ENCODE measurements at places on chromosomes 6 and 20.

DNA sequence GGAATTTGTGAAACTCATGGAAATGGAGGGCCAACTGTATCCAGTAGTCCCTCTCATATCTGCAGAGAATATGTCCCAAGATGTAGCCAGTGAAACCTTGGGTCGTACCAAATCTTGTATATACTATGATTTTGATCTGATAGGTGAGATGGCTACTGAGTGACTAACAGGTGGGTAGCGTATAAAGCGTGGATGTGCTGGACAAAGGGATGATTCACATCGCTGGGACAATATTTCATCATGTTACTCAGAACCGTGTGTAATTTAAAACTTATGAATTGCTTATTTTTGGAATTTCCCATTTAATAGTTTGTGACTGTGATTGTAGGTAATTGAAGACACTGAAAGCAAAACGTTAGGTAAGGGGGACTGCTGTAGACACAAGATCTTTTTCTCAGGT, 144.1 kb downstream of the SMAP1 start:
- no peaks in the 10 kb centered on the region for H3K4me1 ChIP-seq
- no peaks in the 10 kb centered on the region for H3K27me3 ChIP-seq
- no peaks in the 10 kb centered on the region for H3K36me3 ChIP-seq
- H3K27ac ChIP-seq = no peak overlapping the region
- no peak overlapping the region for H3K4me3 ChIP-seq
- DNase-seq = no peak

DNA sequence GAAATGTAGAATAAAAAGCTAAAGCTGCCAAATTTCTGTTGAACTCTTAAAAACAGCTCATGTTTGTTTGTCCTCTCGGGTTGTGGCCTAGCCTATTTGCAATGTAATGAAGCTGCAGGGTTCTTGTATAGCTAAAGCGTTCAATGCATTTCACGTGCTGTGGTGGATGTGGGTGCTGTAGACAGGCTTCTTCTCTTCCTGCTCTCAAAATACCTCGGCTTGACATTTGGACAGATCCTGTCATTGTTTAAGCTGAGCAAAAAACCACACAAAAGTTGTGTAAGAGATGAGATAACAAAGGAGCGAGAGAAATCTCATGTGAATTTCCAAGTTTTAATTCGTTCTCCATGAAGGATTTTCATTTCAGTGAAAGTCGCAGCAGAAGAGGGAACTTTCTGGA, 196.3 kb upstream of the UST start:
- peaks cover 19% of the 10 kb centered on the region for H3K27me3 ChIP-seq
- no peaks in the 10 kb centered on the region for H3K4me1 ChIP-seq
- no peak overlapping the region for H3K4me3 ChIP-seq
- DNase-seq = no peak
- no peaks in the 10 kb centered on the region for H3K36me3 ChIP-seq

- no peak for DNase-seq
- H3K27ac ChIP-seq = no peak overlapping the region
- no peaks in the 10 kb centered on the region for H3K36me3 ChIP-seq
- H3K4me1 ChIP-seq = peaks cover 12% of the 10 kb centered on the region
These were observed 13.8 kb downstream of the CCN5 start for GRCh38 chr20:44728801-44729443.

DNA sequence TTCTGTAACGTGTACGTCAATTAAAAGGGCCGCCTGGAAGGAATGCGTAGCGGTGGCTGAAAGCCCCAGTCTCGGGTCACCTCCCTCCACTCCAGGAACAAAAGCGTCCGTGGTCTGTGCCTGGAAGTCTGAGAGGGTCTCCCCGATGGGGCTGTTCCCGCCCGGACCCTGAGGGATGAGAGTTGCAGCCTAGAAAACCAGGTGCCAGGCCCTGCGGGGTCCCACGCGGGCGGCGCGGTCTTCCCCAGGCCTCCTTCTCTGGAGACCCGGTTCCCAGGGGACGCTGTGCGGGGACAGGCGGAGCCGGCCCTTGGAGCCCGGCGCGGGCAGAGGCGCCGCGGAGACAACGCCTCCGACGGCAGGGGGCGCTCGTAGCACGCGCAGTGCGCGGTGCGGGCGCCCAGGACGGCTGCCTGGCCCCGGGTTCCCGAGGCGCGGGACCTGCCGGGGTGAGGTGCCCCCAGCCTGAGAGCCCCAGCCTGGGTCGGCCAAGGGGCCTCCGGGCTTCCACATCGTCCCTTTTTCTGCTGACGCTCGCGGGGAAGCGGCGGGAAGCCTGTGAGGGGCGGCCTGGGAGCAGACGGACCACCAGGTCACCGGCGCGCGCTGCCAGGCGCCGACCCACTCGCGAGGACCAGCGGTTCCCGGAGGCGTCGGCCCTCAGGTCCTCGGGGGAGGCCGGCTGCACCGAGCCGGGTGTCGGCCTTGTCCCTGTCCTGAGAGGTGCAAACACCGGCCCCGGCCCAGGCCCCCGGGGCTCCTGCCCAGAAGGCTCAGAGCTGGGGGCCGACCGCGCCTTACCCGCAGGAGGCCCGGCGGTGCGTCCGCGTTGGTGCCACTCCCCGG, 5.3 kb upstream of the FOXC1 start:
- no peak overlapping the region for H3K4me3 ChIP-seq
- no peaks in the 10 kb centered on the region for H3K36me3 ChIP-seq
- peaks cover 82% of the 10 kb centered on the region for H3K27me3 ChIP-seq
- H3K27ac ChIP-seq = no peak overlapping the region

- peaks cover 5% of the 10 kb centered on the region for H3K4me1 ChIP-seq
- no peaks in the 10 kb centered on the region for H3K27me3 ChIP-seq
- H3K27ac ChIP-seq = no peak overlapping the region
- no peak overlapping the region for H3K4me3 ChIP-seq
- H3K36me3 ChIP-seq = no peaks in the 10 kb centered on the region
These were observed 35.0 kb upstream of the ZBP1 start for GRCh38 chr20:57654998-57655808.

- no peak overlapping the region for H3K4me3 ChIP-seq
- peaks cover 11% of the 10 kb centered on the region for H3K4me1 ChIP-seq
- no peak overlapping the region for H3K27ac ChIP-seq
- H3K36me3 ChIP-seq = no peaks in the 10 kb centered on the region
These were observed 187.4 kb upstream of the JARID2 start for GRCh38 chr6:15058200-15059061.

GRCh38 chr6:146244630-146245143, 215.8 kb downstream of the GRM1 start:
- DNase-seq = no peak
- no peaks in the 10 kb centered on the region for H3K4me1 ChIP-seq
- H3K4me3 ChIP-seq = no peak overlapping the region
- H3K27me3 ChIP-seq = no peaks in the 10 kb centered on the region

- peaks cover 17% of the 10 kb centered on the region for H3K4me1 ChIP-seq
- no peak overlapping the region for H3K4me3 ChIP-seq
- H3K27me3 ChIP-seq = no peaks in the 10 kb centered on the region
- no peak for DNase-seq
- no peak overlapping the region for H3K27ac ChIP-seq
These were observed 12.0 kb upstream of the SLC17A3 start for GRCh38 chr6:25886066-25886465.

- H3K27ac ChIP-seq = no peak overlapping the region
- H3K4me3 ChIP-seq = no peak overlapping the region
- H3K4me1 ChIP-seq = peaks cover 28% of the 10 kb centered on the region
- no peaks in the 10 kb centered on the region for H3K36me3 ChIP-seq
- DNase-seq = no peak
- H3K27me3 ChIP-seq = peaks cover 2% of the 10 kb centered on the region
These were observed 50.6 kb upstream of the CCDC167 start for GRCh38 chr6:37550191-37550831.

GRCh38 chr20:46552460-46553420, 2.3 kb upstream of the OCSTAMP start:
- H3K27me3 ChIP-seq = no peaks in the 10 kb centered on the region
- H3K27ac ChIP-seq = peak overlapping the region; percentile 90
- H3K4me3 ChIP-seq = peak overlapping the region; percentile 58
- peaks cover 57% of the 10 kb centered on the region for H3K4me1 ChIP-seq
- peak; percentile 48 for DNase-seq
- H3K36me3 ChIP-seq = no peaks in the 10 kb centered on the region

- H3K27me3 ChIP-seq = peaks cover 43% of the 10 kb centered on the region
- DNase-seq = no peak
- H3K4me3 ChIP-seq = peak overlapping the region; percentile 52
- H3K36me3 ChIP-seq = no peaks in the 10 kb centered on the region
These were observed 1.0 kb downstream of the SYNE1 start for GRCh38 chr6:152636021-152636608.

DNA sequence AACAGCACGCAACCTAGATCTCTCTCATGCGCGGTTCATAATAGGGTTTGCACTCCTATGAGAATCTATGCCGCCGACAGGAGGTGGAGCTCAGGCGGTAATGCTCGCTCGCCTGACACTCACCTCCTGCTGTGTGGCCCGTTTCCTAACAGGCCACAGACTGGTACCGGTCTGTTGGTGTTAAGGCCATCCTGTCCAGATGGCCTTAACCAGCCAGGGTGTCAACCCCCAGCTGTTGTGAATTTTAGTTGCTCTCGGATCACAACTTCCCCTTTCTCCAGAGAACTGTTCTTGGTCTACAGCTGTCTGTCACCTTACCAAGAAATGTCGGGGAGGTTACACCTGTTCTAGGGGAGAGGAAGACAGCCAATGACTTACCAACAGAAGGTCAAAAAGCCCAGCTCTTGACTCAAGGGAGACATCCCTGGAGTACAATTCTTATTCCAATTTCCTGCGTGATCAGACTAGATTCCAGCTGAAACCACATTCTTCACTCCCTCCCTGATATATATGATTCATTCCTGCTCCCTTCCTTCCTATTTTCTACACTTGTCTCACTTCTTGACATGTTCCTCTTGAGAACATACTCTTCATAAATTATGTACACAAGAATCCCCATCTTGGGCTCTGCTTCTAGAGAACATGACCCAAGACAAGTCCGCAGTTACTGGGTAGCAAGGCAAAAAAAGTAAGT, 23.1 kb upstream of the DNAAF9 start:
- H3K36me3 ChIP-seq = no peaks in the 10 kb centered on the region
- no peak overlapping the region for H3K4me3 ChIP-seq
- peaks cover 23% of the 10 kb centered on the region for H3K27me3 ChIP-seq
- no peak for DNase-seq
- H3K27ac ChIP-seq = no peak overlapping the region

- no peak overlapping the region for H3K4me3 ChIP-seq
- peaks cover 32% of the 10 kb centered on the region for H3K27me3 ChIP-seq
- H3K27ac ChIP-seq = no peak overlapping the region
These were observed 4.1 kb upstream of the XKR7 start for GRCh38 chr20:31963889-31964288.

- H3K36me3 ChIP-seq = no peaks in the 10 kb centered on the region
- DNase-seq = no peak
- no peaks in the 10 kb centered on the region for H3K4me1 ChIP-seq
- H3K27ac ChIP-seq = no peak overlapping the region
These were observed 510.5 kb downstream of the LMBRD1 start for GRCh38 chr6:69286331-69286730.

- H3K4me3 ChIP-seq = no peak overlapping the region
- no peaks in the 10 kb centered on the region for H3K36me3 ChIP-seq
- DNase-seq = no peak
These were observed 186.1 kb downstream of the UNC5CL start for GRCh38 chr6:40852779-40853373.

DNA sequence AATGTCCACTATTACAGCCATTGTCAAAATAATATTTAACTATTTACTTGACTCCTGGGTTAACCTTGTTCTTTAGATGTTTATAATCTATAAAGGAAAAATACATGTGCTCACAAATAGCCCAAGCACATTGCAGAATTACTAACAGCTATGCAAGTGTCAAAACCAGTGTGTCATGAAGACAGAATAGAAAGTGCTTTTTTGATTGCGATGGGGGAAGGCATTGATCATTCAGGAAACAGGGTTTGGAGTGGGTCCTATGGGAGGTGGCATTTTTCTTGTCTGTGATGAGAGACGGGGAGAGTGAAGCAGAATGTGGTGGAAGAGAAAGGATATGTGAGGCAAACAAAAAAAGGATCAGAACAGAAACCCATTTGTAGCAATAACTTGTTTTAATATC, 1.0 kb upstream of the AGPAT4 start:
- H3K27ac ChIP-seq = no peak overlapping the region
- H3K27me3 ChIP-seq = peaks cover 14% of the 10 kb centered on the region
- no peak overlapping the region for H3K4me3 ChIP-seq
- peaks cover 28% of the 10 kb centered on the region for H3K4me1 ChIP-seq
- peaks cover 6% of the 10 kb centered on the region for H3K36me3 ChIP-seq

GRCh38 chr20:22944062-22944461, 91.0 kb upstream of the SSTR4 start:
- H3K27ac ChIP-seq = no peak overlapping the region
- no peaks in the 10 kb centered on the region for H3K27me3 ChIP-seq
- no peak overlapping the region for H3K4me3 ChIP-seq
- DNase-seq = no peak

DNA sequence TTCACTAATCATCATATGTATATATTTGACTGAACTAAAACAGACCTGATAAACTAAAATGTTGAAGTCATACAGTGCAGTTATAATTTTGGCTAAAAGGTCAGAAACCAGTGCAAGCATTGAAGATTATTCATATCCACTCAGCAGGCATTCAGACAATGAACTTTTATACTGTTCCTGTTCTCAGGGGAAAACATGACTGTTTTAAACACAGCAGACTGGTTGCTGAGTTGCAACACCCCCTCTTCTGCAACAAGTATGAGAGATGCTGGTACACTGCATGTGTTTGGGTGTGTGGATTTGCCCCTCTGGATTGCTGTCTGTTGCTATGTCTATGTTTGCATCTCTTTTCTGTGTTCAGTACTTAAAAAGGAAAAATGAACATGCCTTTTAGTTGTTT, 206.8 kb downstream of the EYA4 start:
- H3K36me3 ChIP-seq = no peaks in the 10 kb centered on the region
- H3K4me1 ChIP-seq = no peaks in the 10 kb centered on the region
- H3K27me3 ChIP-seq = no peaks in the 10 kb centered on the region
- no peak for DNase-seq
- no peak overlapping the region for H3K4me3 ChIP-seq

GRCh38 chr6:160133441-160134336, 12.1 kb downstream of the SLC22A1 start:
- no peaks in the 10 kb centered on the region for H3K36me3 ChIP-seq
- H3K27ac ChIP-seq = peak overlapping the region; percentile 15
- peaks cover 18% of the 10 kb centered on the region for H3K4me1 ChIP-seq
- DNase-seq = no peak

- H3K36me3 ChIP-seq = peaks cover 2% of the 10 kb centered on the region
- H3K4me1 ChIP-seq = peaks cover 21% of the 10 kb centered on the region
- H3K4me3 ChIP-seq = peak within 1 kb of the TSS; percentile 80
- peak within 1 kb of the TSS; percentile 80 for H3K27ac ChIP-seq
These were observed at the start of gene BEND3 for GRCh38 chr6:107114926-107115694. Gene BEND3, minus strand, starts transcription at chr6:107115515. Its CDS starts 16,230 bp downstream, at chr6:107099285.

GRCh38 chr6:144695858-144696533, 410.9 kb downstream of the UTRN start:
- no peaks in the 10 kb centered on the region for H3K27me3 ChIP-seq
- H3K27ac ChIP-seq = no peak overlapping the region
- peaks cover 19% of the 10 kb centered on the region for H3K36me3 ChIP-seq
- DNase-seq = no peak
- H3K4me1 ChIP-seq = no peaks in the 10 kb centered on the region

GRCh38 chr20:43915211-43916072, 790 bp downstream of the TOX2 start:
- H3K4me1 ChIP-seq = peaks cover 34% of the 10 kb centered on the region
- H3K4me3 ChIP-seq = peak overlapping the region; percentile 82

DNA sequence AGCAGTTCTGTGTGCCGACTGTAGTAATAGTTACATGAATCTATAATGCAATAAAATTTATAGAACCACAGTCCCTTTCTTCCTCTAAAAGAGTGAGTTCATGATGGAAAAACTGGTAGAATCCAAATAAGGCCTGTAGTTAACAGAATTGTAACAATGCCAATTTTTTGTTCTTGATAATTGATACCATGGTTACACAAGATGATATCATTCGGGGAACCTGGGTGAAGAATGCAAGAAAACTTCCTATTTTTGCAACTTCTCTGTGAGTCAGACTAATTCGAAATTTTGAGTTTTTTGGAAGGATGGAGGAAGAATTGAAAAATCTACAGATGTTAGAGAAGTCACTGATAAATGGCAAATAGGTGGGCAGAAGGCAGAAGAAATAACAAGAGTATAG, 381.8 kb downstream of the CDKAL1 start:
- no peak overlapping the region for H3K27ac ChIP-seq
- H3K36me3 ChIP-seq = peaks cover 37% of the 10 kb centered on the region
- H3K4me1 ChIP-seq = peaks cover 19% of the 10 kb centered on the region
- DNase-seq = no peak

All from activated T-helper 2 cell treated with anti-CD3 and anti-CD28 coated beads, Interferon-gamma antibody, Interleukin-2, Interleukin-4, amounts not matched to agents 10 μg/mL and 5 μg/mL and 100 μg/mL, durations not matched to agents 14 hours and 24 hours and 36 hours (primary cell).